ENCODE measurements at places on chromosomes 12 and 14.

GRCh38 chr14:102015045-102015685 lies 50.8 kb downstream of the DYNC1H1 start:
- no peak for DNase-seq

DNA sequence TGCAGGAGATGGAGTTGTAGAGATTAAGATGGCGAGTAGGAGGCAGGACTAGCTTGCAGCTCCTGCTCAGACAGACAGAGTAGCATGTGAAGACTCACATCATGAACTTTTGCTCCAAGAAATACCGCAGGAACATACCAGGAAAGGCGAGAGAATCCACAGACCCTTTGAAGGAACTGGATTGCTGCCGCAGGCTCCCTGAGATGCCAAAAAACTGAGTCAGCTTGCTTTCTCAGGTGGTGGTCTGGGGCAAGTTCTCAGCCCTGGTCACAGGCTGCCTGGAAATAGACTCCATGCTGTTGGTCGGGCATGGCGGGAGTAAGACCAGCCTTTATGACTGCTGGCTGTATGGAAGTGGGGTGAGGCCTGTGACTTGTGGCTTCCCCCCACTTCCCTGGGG lies 163.6 kb upstream of the NAV3 start:
- no peak for DNase-seq

GRCh38 chr12:93571365-93571924 lies 1.0 kb upstream of the SOCS2 start:
- DNase-seq: peak; percentile 45

- DNase-seq: no peak
These were observed 48.4 kb downstream of the DDX51 start for GRCh38 chr12:132095520-132096409.

DNA sequence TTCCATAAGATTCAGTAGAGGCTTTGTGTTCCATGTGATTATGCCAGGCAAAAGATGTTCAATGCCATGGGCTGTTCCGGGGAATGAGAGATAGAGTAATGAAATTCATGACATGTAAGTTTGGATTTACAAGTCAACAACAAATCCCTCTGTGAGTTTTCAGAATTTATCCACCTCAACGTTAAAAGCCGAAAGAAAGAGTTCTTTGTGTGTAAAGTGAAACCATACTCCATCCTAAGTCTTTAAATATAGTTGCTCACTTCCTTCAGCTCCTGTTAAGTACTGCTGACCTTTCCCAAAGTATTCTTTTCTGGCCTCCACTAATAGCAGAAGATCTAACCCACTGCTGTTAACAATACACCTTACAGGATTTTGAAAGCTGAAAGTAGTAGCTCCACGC lies 190.0 kb downstream of the TMX1 start:
- DNase-seq: no peak

GRCh38 chr12:81596558-81596957 lies 162.6 kb downstream of the PPFIA2 start:
- DNase-seq: no peak

All from stimulated activated CD4-positive, alpha-beta T cell treated with anti-CD3 and anti-CD28 coated beads, Interleukin-4, amount 100 ng/mL, for 48 hours (primary cell).